ENCODE measurements at places on chromosomes 16 and 17.
A peak's percentile ranks its signal among the peaks of the same experiment; 100 is the strongest.

DNA sequence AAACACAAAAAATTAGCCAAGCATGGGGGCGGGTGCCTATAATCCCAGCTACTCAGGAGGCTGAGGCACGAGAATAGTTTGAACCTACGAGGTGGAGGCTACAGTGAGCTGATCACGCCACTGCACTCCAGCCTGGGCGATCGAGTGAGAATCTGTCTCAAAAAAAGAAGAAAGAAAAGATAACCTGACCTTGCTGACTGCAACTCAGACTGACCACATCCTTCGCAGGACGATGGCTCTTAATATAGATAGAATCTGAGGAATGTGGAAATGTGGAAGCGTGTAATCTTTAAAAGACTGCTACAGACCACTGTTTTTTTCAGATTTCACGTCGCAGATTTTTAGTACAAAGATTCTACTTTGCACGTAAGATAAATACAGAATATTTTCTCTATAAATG lies 37.8 kb downstream of the KLHDC4 start:
- peak; percentile 45 for DNase-seq

- no peak for DNase-seq
These were observed 2.2 kb downstream of the TOX3 start for GRCh38 chr16:52544703-52545102.

DNA sequence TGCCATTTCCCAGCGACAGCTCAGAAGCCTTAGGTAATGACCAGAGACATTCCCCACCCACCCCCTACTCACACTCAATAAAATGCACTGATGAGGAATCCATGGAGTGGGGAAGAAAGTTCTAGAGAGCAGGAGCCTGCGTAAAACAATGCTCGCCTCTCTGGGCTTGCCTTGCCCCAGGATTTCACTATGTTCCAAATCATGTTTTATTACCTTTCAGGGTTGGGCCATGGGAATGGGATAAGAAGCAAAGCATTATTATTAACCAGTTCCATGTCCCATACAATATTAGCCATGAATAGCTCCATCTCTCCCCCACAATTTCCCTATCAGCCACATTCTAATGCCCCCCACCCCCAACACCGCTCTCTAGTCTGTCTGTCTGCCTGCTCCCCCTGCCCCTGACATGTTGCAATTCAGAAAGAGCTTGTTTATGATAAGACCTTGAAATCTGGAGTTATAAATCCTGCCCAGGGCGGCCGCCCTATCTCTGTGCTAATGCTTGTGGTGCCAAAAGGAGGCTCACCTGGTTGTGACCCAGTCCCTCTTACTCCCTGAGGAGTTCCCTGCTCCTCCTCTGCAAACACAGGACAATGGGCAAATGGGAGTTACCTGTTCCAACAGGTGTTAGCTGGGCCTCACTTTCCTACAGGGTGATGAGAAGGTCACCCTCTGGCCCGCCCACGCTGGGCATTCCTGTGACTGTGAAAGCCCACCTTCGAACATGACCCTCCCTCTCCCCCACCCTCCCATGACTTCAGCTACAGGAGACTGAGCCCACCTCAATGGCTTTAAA lies 28.0 kb upstream of the DDX52 start:
- peak; percentile 3 for DNase-seq

GRCh38 chr16:11178424-11178823 lies 77.6 kb downstream of the SOCS1 start:
- no peak for DNase-seq
